RWPE1 (cell line): ENCODE measurements at places on chromosomes 1 and 21.
A peak's percentile ranks its signal among the peaks of the same experiment; 100 is the strongest.

DNA sequence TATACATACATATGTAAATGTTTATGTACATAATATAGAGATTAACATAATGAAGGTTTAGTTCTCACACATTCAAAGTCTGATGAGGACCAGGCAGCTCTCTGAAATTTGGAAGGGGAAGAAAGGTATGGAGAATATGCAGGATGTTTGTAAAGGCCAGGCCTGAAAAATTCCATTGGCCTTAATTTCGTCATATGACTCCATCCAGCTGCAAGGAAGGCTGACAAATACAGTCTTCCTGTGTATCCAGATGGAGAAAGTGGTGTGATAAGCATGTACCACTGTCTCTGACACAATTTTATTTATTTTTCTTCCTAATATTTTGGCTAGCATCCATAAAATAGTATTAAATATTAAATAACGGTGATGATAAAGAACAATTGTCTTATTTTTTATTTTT is 6.3 kb upstream of the SGIP1 start:
- no peak for DNase-seq

GRCh38 chr1:8374812-8375211 is 56.9 kb downstream of the SLC45A1 start:
- peak; percentile 39 for DNase-seq

GRCh38 chr1:30936541-30937171 is 28.1 kb upstream of the SDC3 start:
- no peak for DNase-seq

- no peak for DNase-seq
Observed at GRCh38 chr1:109827986-109828385, 64.3 kb upstream of the EPS8L3 start.

- DNase-seq: no peak
Observed at GRCh38 chr1:154212083-154212482, 6.0 kb upstream of the CFAP141 start.

- peak; percentile 76 for DNase-seq
Observed at GRCh38 chr1:18703041-18703621, 72.5 kb downstream of the PAX7 start.

DNA sequence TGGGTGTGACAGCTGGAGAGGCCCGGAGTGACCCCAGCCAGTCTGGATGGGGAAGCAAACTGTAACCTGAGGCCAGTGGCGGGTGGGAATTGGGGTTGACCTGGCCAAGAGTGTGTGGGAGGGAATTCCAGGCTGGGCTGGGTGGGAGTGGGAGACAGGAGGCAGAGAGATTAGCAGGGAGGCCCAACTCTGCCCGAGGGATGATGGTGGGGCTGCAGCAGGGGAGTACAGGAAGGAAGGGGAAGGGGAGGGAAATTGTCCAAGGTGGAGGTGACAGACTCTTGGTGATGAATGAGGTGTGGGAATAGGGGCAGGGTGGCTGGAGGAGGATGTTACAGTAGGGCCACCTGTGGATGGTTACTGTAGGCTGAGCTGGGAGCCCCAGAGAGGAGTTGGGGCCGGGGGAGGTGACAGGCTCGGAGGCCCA is 40.4 kb downstream of the HUNK start:
- no peak for DNase-seq

DNA sequence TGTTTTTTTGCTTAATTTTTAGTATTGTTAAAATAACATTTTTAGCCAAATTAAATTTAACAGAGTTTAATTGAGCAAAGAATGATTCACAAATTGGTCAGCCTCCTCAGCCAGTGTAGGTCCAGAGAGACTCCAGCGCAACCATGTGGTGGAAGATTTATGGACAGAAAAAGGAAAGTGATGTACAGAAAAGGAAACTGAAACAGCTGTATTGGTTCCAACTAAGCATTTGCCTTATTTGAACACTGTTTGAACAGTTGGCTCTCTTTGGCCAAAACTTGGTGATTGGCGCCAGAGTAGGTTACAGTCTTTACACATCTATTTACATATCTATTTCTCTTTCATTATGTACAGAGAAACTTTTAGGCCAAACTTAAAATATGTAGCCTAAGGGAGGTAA is 19.4 kb downstream of the RPS6KC1 start:
- DNase-seq: peak; percentile 41

DNA sequence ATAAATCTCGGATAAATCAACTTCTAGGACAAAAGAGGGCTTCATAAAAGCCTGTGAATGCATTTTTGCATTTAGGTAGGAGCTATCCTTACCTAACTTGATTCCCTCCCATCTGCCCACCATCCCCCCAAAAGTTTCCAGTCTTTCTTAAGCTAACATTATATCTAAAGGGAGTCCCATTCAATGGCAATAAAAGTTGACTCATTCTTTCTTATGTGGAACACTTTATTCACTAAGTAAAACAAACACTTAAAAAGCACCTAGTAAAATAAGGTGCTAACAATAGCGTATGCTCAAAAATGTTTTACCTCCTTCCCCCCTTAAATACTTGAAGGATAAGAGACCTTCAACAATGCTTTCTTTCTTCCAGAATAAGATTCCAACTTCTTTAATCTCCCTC is 83.8 kb downstream of the GON4L start:
- DNase-seq: no peak

- DNase-seq: peak; percentile 70
Observed at GRCh38 chr1:9302745-9303524, 10.2 kb downstream of the SPSB1 start.

DNA sequence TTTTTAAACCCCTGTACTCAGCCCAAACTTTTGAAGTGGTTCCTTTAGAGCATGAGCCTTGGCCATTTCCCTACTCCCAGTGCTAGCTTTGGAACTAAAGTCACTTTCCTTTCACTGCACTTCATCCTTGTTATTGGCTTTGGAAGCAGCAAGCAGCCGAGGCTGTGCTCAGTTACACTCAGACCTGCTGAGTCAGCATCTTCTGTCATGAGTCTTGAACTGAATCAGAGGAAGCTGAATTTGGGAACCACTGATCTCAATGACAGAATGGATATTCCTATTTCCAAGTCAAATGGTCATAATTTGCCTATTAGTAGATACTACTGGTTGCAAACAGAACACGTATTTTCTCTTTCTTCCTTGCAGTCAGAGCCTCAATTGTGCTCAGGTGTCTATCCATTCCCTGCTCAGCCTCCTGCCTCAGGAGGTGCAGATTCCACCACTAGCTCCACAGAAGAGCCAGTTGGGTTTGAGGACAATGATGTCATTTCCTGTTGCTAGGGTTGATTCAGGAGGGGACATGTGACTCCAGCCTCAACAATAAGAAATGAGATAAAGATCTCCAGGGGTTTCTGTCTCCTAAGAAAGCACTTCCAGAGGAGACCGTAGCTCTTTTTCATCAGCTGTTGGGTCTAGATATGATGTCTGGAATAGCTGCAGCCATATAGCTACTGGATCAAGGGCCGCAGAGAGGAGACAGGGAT is 44.9 kb upstream of the NTPCR start:
- no peak for DNase-seq

DNA sequence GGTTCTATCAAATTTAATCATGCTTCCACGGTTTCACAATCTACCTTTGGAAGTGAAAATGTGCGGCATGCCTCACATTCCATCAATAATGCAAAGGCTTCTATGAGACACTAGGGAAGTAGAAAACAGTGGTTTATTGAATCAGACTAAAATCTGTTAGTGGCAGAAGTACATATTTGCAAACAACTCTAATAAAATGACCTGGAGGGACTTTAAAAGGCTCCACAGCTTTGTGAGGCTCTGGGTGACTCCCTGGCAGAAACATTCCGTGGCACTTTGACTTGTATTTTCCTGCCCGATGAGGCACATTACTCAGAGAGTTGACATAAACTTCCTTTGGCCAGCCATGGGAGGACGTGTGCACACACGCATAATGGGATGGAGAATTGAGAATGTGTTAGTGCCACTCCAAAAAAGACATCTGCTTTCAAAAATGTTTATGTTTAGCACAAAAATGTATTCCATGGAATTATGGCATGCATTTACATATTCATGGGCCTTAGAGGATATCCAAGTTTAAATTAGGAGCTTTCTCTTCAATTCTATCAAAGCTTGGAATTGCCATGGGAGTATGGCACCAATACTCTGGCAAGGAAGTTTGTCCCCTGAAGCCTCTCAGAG is 60.0 kb upstream of the SSX2IP start:
- peak; percentile 78 for DNase-seq

- DNase-seq: peak; percentile 89
Observed at GRCh38 chr21:31293986-31294385, 50.1 kb downstream of the TIAM1 start.

GRCh38 chr21:36551321-36551720 is 71.4 kb upstream of the CLDN14 start:
- DNase-seq: no peak

DNA sequence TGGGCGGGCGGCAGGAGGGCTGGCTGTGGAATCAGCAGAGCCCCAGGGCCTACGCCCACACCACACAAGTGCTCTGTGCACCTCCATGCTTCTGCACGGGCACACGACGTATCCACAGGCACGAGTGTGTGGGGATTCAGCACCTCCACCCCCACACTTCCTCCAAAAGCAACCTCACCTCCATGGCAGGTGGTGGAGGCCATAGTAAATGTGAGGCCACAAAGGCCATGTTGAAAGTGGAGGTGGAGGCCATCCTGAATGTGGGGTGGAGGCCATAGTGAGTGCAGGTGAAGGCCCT is 125.4 kb upstream of the VAMP3 start:
- DNase-seq: no peak

DNA sequence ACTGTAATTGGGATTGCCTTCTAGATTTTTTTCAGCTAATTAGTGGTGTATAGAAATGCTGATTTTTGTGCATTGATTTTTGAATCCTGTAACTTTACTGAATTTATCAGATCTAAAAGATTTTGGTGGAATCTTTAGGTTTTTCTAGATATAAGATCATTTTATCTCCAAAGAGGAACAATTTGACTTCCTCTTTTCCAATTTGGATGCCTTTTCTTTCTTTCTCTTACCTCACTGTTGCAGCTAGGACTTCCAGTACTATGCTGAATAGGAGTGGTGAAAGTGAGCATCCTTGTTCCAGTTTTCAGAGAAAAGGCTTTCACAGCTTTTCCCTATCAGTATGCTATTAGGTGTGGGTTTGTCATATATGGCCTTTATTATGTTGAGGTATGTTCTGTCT is 53.6 kb downstream of the TESK2 start:
- DNase-seq: no peak

GRCh38 chr1:42105025-42105424 is 48.2 kb upstream of the GUCA2B start:
- DNase-seq: no peak

- DNase-seq: no peak
Observed at GRCh38 chr1:117664314-117664713, 58.5 kb downstream of the TENT5C start.

- no peak for DNase-seq
Observed at GRCh38 chr1:18534810-18535205, 54.1 kb downstream of the KLHDC7A start.

DNA sequence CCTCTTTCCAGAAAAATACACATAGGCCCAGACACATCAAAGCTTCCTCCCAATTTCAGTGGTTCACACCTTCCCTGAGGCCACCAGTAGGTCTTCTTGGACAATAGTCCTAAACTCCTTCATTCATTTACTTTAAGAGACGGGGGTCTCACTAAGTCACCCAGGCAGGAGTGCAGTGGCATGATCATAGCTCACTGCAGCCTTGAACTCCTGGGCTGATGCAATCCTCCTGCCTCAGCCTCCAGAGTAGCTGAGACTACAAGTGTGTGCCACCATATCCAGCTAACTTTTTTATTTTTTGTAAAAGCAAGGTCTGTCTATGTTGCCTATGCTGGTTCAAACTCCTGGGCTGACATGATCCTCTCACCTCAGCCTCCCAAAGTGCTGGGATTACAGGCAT is 8.2 kb upstream of the FHAD1 start:
- DNase-seq: no peak

DNA sequence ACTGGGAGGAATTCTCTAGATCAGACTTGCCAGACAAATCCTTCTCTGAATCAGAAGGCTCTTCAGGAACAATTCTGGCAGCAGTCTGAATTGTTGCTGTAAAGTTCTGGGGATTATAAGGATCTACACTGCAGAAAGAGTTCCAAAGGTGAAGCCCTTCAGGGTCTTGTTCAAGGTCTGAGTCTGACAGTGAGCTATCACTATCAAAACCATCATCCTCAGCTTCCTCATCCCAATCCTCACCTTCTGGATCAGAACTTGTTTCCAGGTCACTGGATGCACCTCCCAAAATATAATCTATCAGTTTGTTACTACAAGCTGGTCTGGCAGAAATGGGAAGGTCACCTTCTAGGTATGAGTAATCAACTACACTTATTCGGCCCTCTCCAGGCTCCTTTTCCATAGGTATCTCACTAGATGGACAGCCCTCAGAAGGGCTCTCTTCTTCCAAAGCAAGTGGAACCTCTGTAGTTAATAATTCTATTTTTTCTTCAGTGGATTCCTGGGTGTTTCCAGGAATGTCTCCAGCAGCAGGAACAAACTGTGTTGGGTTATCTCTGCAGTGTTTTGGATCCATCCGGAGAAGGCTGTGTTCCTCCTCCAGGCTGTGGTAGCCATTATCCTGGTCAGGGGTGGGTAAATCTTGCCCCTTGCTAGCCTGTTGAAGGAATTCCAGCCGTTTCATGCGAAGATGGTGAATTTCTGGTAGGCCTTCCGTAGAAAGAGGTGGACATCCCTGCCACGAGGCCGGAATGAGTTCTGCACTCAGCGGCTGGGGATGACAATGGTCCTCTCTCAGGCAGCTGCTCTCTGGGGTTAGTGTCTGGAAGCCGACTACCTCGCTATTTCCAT is 1.6 kb downstream of the PPP1R15B start:
- peak; percentile 29 for DNase-seq

DNA sequence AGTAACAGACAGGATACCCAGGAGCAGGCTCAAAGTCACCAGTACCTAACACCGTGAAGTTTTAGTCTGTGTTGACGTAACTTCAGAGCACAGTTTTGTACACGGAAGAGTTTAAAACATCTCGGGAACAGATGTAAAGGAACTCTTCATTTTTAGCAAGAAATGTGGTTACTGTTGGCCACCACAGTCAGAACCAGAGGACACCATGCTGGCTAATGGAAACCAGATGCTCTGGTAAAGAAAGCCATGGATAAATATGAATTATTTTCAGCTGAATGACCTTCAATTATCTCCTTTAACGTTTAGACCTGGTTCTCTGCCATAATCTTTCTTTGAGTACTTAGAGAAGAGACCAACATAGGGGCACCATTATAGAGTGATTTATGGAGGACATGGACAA is 115.9 kb downstream of the NTMT2 start:
- DNase-seq: no peak

- DNase-seq: no peak
Observed at GRCh38 chr1:234871710-234872271, 256.8 kb downstream of the TOMM20 start.

DNA sequence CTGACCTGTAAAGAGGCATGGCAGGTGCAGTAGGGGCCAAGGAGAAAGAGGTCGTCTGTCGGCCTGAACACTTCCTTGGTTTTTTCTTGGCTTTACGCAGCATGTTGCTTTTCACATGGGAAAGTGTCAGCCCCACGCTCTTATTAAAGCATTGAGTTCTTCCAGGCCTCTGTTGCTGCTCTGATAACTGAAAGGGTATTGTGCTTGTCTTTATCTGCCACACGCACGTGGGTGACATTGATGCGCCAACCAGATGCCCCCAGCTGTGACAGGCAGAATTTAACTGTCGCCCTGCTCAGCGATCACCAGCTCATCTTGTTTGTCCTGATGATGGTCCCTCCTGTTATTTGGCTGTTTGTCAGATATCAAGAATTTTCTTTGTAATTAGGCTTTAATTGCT is 76.5 kb downstream of the GALNT2 start:
- DNase-seq: no peak

- peak; percentile 28 for DNase-seq
Observed at GRCh38 chr1:44089371-44090048, 29.1 kb upstream of the KLF17 start.
